Heart right ventricle (tissue), 16 donors: ENCODE measurements at places on chromosomes 2 and 18.

DNA sequence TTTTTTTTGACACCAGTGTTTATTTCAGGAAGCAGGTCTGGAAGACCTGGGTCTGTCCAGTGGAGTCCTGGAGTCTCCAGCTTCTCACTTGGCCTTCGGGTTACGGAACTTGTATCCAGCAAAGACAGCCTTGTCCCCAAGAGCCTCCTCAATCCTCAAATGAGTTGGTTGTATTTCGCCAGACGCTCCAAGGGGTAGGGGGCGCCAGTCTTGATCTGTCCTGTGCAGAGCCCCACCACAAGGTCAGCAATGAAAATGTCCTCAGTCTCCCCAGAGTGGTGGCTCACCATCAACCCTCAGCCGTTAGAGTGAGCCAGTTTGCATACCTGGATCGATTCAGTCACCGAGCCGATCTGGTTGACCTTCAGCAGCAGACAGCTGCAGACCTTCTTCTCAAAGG lies 21.9 kb downstream of the ASXL2 start:
- no peak overlapping the region for H3K27ac ChIP-seq
- no peak overlapping the region for H3K4me3 ChIP-seq
- H3K4me1 ChIP-seq = peaks cover 24% of the 10 kb centered on the region
- no peaks in the 10 kb centered on the region for H3K27me3 ChIP-seq

DNA sequence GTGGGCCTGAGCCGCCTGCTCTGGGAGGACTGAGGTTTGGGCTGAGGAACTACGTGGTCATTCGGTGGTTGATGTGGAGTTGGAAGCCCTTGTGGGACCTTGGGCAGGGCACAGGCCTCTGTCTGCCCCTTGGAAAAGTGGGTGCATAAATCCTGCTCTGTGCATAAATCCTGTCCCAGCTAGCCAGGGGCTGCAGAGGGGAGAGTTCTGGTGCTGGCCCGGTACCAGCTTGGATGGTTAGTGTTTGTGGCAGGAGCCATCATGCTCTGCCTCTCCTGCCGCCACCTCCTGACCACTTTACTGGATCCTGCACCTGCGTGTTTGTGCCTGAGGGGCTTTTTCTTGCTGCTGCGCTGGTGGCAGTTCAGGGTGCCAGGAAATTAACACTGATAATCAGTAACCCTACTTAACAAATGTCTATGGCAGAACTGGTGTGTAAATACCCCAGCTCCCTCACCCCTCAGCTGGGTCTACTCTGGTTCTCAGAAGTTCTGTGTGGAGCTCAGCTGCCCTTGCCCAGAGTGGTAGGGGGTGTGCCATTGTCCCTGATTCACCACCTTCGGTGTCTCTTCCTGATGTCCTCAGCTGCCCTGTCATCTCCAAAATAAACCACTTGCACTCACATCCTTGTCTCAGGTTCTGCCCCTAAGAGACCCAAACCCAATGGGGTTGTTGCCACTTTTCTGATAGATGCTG lies 156.8 kb downstream of the GLI2 start:
- H3K27ac ChIP-seq = no peak overlapping the region
- no peaks in the 10 kb centered on the region for H3K27me3 ChIP-seq
- H3K36me3 ChIP-seq = no peaks in the 10 kb centered on the region
- DNase-seq = no peak
- H3K4me3 ChIP-seq = no peak overlapping the region

DNA sequence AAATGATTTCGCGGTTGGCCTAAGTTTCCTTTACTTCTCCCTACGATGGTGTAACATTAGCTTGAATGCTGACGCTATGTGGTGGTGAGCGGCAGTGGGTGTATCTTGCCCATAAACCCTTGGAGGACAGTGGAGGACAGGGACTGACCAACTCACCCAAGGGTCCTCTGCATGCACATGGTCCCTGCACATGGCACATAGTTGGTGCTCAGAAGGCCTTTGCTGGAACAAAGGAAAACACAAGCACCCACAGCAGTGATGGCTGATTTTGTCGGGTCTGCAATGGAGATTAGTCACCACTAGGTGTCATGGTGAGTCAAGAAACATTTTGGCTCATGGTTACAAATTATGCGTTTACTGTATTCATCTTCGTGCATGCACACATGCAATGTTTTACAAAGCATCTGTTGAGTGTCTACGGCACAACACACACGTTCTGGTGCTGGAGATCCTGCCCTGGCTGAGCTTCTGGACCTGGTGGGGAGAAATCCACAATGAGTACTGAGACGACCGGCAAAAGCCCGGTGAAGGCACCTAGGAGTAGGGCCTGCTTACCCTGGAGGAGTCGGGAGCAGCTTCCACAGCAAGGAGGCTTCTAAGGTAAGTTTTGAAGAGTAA lies 44.0 kb downstream of the PDCL3 start:
- H3K27ac ChIP-seq = no peak overlapping the region
- H3K36me3 ChIP-seq = no peaks in the 10 kb centered on the region
- DNase-seq = peak; percentile 26
- H3K4me3 ChIP-seq = no peak overlapping the region
- no peaks in the 10 kb centered on the region for H3K4me1 ChIP-seq

DNA sequence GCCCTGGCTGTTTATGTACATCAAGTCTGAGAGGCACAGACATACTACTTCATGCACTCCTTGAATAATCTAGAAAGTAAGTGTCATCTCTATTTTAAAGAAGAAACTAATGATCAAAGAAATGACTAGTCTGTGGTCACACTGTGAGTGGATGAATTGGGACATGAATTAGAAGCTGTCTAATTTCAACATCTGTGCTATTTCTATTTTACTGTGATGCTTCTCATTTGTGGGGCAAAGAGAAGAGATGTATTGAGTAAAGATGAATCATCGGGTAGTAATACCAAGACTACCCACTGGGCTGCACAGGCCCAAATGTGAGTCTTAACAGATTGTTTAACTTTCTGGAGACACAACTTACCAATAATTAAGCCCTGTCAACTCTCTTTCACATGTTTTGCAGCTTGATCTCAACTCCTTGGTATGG lies 42.4 kb upstream of the MTIF2 start:
- no peak overlapping the region for H3K27ac ChIP-seq
- peaks cover 94% of the 10 kb centered on the region for H3K36me3 ChIP-seq
- H3K4me1 ChIP-seq = no peaks in the 10 kb centered on the region
- DNase-seq = no peak
- no peaks in the 10 kb centered on the region for H3K27me3 ChIP-seq
